ENCODE measurements at places on chromosomes 2 and 18. TPM values are rescaled to one million over a fixed set of nuclear protein-coding genes. Genes with fewer than 3 reads are reported as not detected.

Gene FLACC1
- 0.69 TPM for total RNA-seq

Gene CPLX4
- total RNA-seq = not detected

DNA sequence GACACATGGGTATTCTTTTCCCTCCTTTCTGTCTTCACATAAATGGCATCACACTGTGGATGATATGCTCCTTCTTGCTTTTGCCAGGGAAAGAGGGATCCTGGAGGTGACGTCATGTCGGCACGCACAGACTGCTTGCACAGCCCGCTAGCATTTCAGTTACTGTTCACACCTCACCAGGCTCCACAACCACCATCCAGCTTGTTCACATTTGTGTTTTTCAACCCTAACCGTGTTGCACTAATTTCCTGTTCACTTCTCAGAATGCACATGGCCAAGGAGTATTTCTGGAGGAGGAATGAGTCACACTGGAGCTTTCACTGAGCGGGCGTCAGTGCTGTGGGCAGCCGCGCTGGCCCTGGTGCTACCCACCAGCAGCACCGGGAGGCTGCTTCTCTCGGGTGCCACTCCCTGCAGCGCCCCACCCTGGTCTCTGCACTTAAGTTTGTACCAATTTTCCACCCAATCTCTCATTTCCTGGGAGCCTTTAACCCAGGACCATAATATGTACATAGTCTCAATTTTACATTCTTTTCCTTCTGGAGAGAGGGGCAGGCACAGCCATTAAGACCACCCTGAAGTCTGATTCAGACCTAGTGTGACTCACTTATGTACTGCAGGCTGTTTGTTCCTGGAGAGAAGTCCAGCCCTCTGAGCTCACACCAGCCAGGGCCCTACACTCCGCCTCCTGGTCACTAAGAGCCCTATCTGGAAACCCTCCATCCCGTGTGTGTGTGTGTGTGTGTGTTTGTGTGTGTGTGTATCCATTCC, 65.1 kb downstream of the MBP start:
- no peaks in the 10 kb centered on the region for H3K27me3 ChIP-seq
- H3K36me3 ChIP-seq = peaks cover 19% of the 10 kb centered on the region
- H3K4me3 ChIP-seq = no peak overlapping the region
- H3K27ac ChIP-seq = peak overlapping the region; percentile 94
- DNase-seq = no peak

- no peaks in the 10 kb centered on the region for H3K27me3 ChIP-seq
- H3K4me3 ChIP-seq = no peak overlapping the region
- H3K4me1 ChIP-seq = peaks cover 2% of the 10 kb centered on the region
- DNase-seq = no peak
- H3K36me3 ChIP-seq = peaks cover 11% of the 10 kb centered on the region
- H3K27ac ChIP-seq = no peak overlapping the region
Measured at GRCh38 chr2:223779877-223780276, 57.5 kb downstream of the AP1S3 start.

DNA sequence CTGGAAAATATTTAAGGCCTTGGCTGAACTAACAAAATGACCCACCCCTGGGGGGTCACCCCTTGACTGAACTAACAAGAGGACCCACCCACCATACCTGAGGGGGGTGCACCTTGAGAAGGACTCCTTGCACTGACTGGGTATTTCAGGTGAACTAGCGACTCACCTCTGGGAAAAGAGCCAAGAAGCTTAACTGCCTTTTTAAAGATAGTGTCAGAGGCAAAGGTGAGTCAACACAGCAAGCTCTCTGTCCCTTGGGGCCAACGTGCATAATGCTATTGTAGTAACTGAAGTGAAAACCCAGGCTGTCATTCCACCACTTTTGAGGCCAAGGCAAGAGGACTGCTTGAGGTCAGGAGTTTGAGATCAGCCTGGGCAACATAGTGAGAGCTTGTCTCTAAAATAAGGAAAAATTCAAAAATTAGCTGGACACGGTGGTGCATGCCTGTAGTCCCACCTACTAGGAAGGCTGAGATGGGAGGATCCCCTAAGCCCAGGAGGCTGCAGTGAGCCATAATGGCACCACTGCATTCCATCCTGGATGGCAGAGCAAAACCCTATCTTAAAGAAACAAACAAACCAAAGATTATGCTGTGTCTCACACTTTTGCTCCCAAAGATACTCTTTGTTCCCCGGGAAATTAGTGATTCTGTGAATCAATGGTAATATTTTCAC, 36.4 kb upstream of the ZCCHC2 start:
- peaks cover 10% of the 10 kb centered on the region for H3K4me1 ChIP-seq
- no peaks in the 10 kb centered on the region for H3K27me3 ChIP-seq
- H3K27ac ChIP-seq = no peak overlapping the region
- DNase-seq = no peak

All from progenitor cell of endocrine pancreas (in vitro differentiated cells).